ENCODE measurements at places on chromosomes 12 and 14. TPM values are rescaled to one million over a fixed set of nuclear protein-coding genes. Genes with fewer than 3 reads are reported as not detected.

The DHH gene
- not detected for total RNA-seq

The CPSF2 gene
- 48.5 TPM for total RNA-seq

The SLC10A1 gene
- not detected for total RNA-seq

The HIGD1C gene
- not detected for total RNA-seq

The WNT5B gene
- 47.6 TPM for total RNA-seq

The PKP2 gene
- 0.38 TPM for total RNA-seq

The OR6C68 gene
- total RNA-seq, result not detected

The PLEKHD1 gene
- total RNA-seq, result not detected

The BHLHE41 gene
- total RNA-seq, result 2.1 TPM

The SYNDIG1L gene
- total RNA-seq, result under 0.01 TPM

The PCED1B gene
- total RNA-seq, result 1.2 TPM

The TROAP gene
- 1.1 TPM for total RNA-seq

The NRXN3 gene
- total RNA-seq, result 1.3 TPM

The CD27 gene
- not detected for total RNA-seq

The HVCN1 gene
- 1.5 TPM for total RNA-seq

The KRT78 gene
- not detected for total RNA-seq

The RAB5B gene
- 42.2 TPM for total RNA-seq

The PROX2 gene
- total RNA-seq, result not detected

The B4GALNT3 gene
- total RNA-seq, result 0.28 TPM

The FOXG1 gene
- under 0.01 TPM for total RNA-seq

The IKZF4 gene
- 2.0 TPM for total RNA-seq

The CS gene
- 62.9 TPM for total RNA-seq

The CPNE8 gene
- total RNA-seq, result 17.3 TPM

The MGST1 gene
- total RNA-seq, result 54.4 TPM

The STK38L gene
- total RNA-seq, result 25.7 TPM

The NPFF gene
- total RNA-seq, result not detected

Measured in regular cardiac myocyte (primary cell).